ENCODE measurements at places on chromosomes 13 and 19.

DNA sequence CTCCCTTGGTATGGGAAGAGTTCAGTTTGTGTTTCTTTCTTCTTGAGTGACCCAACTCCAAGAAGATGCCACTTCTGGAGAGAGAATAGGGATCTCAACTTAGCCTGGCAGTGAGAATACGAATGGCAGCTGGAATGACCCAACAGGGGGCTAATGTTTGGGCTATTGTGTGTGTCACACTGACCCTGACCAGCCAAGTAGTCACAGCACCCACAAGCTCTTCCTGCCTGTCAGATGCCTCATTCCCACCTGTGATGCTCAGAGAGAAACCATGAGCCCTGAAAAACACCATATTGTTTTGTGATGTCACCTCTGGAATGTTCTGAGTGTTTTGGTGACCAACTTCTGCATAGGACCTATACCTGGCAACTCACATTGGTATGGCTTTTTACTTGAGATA lies at the start of gene CBY2:
Gene CBY2, plus strand, starts transcription at position 233 of the 400 bp plus-strand sequence. Its CDS starts 71 bp downstream, at position 304.
- DNase-seq = no peak

DNA sequence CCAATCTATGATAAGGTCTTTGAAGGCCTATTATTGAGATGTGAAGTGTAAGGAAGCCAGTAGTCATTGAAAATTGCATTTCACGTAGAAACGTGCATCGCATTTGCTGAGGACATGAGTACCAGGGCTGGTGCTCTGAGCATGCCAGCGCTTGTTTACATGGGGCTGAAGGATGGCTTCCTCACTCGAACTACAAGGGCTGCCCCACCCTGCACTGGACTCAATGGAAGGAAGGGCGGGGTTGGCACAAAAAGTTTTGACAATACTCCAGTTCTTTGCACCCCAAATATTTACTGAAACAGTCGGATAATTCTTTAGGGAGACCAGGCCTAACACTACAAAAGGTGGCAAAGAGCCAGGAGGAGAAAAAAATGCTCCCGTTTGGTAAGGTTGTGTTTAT lies 28.9 kb upstream of the MED4 start:
- no peak for DNase-seq

GRCh38 chr13:90032841-90033493 lies 1314.5 kb upstream of the MIR17HG start:
- DNase-seq = no peak

- no peak for DNase-seq
Measured at GRCh38 chr19:18457483-18458331, 19.8 kb upstream of the ISYNA1 start.

GRCh38 chr13:85798556-85798955 lies 663 bp downstream of the SLITRK6 start:
- no peak for DNase-seq

- no peak for DNase-seq
Measured at GRCh38 chr19:30670562-30671366, 298.6 kb downstream of the ZNF536 start.

Measured in fibroblast of skin of right quadriceps (primary cell).